ENCODE measurements at places on chromosomes 13 and 19.

DNA sequence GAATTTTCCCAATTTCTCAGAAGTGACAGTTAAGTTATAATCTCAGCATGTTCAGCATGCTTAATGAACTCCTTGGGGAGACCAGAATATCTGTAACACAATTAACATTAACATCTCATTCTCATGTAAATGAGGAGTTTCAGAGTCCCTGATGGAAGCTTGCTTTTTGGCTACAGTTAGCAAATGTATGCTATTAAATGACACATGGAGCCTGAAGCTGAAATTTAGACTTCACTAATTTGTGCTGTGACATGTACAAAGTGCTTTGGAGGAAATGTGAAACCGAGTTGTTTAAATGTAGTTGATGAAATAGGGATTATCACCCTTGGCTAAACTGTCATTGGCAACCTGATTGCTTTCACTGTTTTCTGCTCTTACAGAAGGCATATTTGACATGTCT is 2265.1 kb upstream of the PCDH20 start:
- DNase-seq, result no peak

DNA sequence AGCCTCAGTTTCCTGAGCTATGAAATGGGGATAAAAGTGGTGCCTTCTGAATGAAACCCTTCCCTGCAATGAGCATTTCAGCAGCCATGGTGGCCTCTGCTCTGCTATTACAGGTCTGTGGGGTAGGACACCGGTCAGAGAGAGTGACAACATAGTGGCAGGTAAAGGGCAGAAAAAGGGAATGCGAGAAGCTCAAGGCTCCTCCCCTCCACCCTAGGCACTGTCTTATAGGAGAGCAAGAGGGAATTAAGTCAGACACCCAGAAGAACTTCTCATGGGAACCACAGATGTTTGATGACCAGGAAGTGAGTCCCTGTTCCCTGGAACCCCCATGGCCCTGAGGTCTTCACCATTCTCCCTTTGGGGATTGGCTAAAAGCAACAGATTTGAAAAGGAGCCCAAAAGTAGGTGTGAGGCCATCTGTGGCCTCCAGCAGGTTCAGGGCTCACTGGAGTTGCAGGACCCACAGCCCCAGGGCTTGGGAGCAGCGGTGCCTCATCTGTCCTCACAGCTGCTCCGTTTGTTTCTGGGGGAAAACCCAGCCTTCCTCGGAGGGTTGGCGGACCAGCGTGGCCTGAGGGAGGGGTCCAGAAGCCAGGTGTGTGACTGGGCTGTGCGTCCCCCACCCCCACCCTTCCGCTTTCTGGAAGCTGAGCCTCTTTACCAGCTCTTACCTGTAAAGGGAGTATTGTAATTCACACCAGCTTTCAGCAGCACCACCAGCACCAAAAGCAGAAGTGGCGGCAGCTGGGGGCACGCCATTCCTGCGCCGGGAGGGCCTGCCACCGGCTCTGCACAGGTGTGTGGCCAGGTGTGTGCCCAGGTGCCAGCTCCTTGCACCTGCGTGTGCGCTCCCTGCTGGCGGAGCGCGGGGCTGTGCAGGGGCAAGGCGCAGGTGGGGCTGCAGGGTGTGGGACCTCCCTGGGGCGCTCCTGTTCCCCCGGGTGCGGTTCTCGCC is 19.4 kb downstream of the IQCN start:
- no peak for DNase-seq

GRCh38 chr19:15252398-15253018 is 20.3 kb upstream of the EPHX3 start:
- no peak for DNase-seq

DNA sequence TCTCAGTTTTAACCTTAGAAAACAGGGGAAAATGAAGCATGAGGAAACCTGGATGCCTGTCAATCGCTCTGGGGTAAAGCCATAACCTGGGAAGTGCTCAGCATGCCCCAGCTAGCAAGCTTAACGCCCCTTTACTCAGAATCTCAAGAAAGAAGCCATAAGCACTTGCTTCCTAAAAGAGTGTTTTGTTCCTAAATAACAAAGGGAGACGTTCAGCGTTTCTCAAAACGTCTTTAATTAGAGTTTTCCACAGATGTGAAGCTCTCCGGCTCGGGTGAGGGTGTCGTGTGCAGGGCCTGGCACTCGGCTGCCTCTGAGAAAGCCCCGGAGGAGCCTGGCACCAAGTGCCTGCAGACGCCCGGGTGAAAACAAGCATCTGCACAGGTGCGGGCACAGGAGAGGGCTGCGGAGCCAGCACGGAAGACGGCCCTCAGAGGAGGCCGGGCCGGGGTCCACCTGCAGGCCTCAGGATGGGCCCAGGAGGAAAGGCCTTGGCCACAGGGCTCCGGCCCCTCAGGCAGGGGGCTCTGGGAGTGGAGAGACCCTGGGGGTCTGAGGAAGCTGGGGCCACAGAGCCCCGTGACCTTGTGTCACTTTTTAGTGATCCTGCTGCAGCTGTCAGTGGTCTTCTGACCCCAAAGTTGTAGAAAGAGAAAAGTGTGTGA is 6.2 kb downstream of the GAS6 start:
- no peak for DNase-seq

GRCh38 chr19:4087787-4088679 is 21.3 kb upstream of the ZBTB7A start:
- no peak for DNase-seq

GRCh38 chr19:54329476-54330165 is 9.3 kb downstream of the LILRA4 start:
- DNase-seq, result no peak

DNA sequence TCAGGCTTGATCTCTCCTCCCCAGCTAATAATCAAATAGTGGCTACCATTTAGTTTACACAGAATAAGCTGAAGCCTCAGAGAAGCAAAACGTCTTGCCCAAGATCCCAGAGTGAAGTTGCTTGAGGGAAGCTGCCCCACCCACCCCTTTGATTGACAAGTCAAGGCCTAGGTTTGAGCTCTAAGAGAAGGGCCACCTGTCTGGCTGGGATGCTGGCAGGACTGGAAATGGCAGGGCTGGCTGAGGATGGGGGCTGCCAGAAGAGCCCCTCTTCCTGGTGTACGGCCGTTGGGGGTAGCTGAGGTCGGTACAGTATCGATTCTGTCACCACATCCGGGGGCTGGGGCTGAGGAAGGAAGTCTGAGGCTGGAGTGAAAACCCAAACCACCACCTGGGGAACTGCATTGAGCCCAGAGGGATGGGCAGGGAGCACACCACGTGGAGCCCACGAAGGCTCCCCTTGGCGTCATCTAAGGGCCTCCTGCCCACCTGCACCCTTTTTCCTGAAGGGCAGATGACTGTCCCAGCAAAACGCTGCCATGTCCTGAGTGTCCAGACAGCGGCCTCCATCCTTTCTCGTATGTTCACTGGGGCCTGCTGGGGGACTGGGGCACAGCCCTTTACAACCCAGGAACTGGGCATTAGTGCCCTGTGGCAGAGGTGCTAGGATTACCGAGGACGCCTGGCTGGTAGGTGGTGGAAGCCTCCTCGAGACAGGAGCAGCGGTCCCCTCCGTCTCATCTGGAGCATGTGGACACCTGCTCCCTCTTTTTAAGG is 1.4 kb upstream of the PRKD2 start:
- DNase-seq, result peak; percentile 41

- no peak for DNase-seq
Observed at GRCh38 chr13:114136576-114136975, 4.2 kb upstream of the RASA3 start.

DNA sequence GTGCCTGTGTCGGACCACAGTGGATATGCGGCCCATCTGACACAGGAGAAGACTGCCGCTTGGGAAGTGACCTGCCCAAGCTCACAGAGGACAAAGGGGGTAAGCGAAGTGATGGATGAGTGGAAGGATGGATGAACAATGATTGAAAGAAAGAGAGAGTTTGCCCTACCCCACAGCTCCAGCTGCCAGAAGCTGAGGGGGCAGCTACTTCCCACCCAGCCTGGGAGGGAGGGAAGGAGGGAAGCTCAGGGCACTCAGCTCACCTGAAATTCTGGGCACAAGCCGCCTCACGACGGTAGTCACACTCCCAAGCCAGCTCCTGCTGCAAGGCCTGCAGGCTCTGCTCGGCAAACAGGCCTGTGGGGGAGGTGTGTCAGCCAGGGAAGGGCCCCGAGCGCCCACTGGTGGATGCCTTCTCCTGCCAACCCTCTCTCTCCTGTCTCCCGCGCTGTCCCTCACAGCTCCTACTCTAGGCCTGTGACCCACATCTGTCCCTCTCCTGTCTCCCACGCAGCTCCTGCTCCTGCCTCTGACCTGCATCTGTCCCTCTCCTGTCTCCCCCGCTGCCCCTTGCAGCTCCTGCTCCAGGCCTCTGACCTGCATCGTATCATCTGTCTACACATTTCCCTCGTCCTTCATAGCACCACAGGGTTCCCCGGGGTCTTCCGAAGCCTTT is 12.0 kb upstream of the NUMBL start:
- DNase-seq, result no peak

- no peak for DNase-seq
Observed at GRCh38 chr13:110907951-110908898, 6.6 kb downstream of the ANKRD10 start.

DNA sequence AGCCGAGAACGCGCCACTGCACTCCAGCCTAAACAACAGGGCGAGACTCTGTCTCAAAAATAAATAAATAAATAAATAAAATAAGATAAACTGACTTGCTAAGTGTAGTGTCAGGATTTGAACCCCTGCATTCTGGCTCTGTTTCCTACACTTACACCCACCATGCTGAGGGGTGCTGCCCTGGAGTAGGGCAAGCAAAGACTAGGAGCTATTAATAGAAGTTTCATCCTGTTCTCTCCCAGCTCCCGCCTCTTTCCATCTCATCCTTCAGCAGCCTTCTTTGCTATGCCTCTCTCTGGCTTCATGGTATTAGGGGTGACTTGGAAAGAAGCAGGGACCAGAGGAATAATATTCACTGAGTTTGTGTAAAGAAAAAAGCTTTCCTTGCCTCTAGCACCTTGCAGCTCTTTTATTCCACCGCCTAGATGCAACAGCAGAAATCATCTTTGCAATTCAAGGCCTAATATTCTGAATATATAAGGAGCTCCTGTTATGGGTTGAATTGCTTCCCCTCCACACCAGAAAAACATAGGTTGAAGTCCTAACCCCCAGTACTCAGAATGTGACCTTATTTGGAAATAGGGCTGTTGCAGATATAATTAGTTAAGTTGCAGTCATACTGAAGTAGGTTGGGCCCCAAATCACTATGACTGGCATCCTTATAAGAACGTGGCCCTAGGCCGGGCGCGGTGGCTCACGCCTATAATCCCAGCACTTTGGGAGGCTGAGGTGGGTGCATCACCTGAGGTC is 8.7 kb upstream of the PLAUR start:
- no peak for DNase-seq

DNA sequence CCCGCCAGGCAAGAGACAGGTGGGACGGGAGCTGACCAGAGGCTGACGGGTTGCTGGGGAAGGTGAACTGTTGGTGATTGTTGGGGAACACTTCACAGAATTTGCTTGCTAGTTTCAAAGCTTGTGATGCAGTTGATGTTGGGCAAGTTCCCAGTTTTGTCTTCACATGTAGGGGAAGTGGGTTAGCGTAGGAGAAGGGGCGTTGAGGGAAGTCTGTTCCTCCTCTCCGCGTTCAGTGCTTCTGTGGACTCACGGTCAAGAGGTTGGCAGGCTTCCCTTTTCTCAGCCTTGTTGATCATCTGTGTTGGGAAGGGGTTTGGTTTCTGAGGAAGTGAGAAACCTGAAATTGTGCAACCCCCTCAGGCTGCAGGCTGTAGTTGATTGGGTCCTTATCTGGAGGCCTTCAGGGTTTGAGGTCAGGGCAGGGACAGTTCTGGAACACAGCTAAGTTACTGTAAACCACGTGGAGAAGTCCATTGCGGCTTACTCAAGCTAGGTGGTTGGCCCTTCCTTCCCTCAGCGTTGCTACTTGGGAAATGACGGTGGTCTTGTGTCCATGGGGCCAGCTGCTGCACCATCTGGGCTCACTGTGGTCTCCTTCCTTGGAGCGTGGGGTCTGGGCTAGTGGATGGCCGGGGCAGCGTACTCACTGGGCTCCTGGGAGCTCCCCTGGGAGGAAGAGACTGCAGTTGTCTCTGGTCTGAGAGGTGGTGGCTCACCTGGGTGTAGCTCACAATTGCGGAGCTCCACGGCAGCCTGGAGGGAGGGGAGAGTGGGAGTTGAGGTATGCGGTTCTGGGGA is 7.5 kb downstream of the RPS9 start:
- no peak for DNase-seq

GRCh38 chr13:28865951-28866350 is 45.8 kb downstream of the MTUS2 start:
- DNase-seq, result no peak

DNA sequence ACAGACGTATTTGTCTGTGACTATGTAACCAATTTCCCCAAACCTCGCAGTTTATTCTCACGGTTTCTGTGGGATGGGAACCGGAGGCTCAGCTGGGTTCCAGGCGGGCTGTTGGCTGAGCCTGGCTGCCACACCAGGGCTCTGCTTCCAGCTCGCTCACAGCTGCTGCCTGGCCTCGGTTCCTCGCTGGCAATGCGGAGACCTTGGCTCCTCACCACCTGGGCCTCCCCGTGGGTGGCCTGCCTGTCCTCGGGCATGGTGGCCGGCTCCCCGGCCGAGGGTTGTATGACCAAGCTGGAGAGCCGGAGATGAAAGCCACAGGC is 218.9 kb upstream of the MAB21L1 start:
- DNase-seq, result no peak

DNA sequence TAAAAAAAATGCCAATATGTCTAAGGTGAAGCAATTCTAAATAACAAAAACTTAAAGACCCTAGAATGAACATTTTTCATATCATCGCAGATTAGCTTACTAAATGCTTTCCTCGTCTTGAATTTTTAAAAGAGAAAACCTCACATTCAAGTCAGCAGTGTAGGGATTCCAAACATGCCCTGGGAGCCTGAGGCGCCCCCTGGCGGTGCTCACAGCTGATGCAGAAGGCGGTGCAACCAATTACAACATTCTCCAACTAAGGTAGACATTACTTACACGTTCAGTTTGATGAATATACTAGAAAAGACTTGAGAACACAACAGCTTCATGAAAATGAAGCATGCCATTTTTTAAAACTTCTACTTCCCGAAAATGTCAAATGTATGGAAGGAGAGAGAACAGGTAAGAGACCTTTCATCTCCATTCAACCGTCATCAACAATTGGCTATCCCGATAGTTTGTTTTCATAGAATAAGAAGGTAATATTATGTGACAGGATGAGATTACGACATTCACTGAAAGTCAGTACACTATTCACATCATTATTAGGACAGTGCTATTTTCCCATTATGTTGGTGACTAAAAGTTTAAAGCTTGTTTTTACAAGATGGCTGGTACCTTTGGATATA is 304.4 kb downstream of the DCLK1 start:
- DNase-seq, result no peak
